ENCODE measurements at places on chromosomes 3 and 15.

DNA sequence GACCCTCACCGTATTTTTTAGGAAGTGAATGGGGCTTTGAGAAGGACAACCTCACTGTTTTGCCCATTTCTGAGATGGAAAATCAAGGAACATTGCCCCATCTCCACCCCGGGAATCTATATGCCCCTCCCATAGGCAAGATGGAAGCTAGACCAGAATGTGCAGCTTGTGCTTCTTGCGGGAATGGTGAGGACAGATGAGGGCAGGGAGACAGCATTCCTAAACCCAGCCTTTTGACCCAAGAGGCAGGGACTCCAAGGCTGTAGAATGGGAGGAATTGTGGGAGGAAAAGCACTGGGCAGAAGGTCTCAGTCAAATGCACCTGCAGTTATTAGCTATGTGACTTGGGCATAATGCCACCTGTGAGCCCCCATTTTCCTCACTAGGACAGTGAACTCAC, 66.9 kb downstream of the SMAD3 start:
- no peak for DNase-seq

DNA sequence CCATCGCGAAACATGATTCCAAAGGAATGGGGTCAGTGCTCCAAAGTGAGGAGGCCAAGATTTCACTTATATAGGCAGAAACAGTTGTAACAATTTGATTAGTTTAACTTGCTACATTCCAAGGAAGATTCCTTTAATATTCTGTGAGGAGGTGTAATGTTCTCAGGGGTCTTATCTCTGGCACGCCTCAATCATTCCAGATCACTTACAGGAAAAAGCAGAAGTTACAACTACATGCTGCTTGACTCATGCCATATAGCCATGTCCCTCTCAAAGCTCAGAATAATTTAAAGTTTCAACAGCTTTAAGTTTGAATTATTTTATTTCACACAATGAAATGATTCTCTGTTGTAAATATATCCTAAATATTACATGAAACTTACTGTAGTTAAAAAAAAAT, 3.5 kb upstream of the FYTTD1 start:
- DNase-seq: no peak

GRCh38 chr3:21170964-21171363, 580.0 kb downstream of the ZNF385D start:
- DNase-seq: peak; percentile 34

DNA sequence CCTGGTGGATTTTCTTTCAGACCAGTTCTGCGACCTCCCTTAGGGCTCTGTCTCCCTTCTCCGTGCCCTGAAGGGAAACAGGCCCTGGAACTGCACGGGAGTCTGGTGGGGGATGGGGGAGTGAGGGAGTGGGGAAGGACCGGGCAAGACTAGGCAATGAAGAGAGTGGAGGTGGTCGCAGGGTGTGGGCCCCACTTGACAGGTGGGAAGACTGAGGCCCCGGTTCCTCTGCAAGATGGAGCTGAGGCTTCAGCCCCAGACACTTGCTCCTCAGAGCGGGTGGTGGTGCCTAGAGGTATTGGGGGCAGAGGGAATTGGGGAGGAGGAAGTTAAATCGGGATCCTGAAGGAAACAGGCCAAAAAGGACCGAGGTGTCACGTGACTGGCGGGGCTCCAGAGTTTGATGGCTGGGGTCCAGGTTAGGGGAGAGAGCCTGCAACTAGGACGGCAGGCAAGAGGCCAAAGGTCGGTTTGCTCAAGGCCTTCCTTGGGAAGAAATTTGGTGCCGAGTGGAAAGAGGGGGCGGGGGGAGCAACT, 597 bp upstream of the CAMK1 start:
- no peak for DNase-seq

- no peak for DNase-seq
These were observed 22.7 kb upstream of the CHL1 start for GRCh38 chr3:173886-174285.

DNA sequence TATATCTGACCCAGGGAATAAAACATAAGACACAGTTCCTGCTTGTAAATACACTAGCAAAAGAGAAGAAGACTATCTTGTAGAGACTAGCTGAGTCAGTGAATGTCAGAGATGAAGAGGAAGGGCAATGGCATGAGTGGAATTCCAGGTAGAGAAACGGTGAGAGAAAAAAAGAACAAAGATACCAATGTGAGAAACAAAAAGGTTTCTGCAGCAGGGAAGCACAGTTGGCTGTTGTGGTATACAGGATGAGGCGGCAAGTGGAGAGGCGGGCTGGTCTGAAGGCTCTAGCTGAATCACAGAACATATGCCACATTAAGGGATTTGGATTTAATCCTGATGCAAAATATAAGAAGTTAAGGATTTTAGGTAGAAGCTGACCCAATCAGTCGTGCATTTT, 17.1 kb upstream of the TASOR start:
- DNase-seq: no peak

GRCh38 chr15:25877681-25878080, 14.6 kb upstream of the ATP10A start:
- no peak for DNase-seq

DNA sequence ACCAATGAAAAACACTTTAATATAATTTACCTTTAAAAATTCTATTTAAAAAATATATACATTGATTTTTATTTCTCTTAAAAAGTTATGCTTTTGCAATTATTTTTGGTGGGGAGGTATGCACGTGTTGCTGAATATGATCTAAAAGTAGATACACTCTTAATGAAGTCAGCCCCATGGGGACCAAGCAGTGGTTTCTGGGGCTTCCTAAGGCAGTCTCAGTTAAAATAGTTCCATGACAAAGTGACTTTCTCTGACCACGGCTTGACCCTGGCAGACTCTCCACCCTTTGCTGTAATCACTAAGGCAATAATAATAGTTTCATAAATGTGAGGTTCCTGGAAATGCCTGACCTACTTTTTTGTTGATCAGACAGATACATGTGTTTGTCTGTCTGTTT, 50.4 kb downstream of the CCR4 start:
- DNase-seq: no peak

DNA sequence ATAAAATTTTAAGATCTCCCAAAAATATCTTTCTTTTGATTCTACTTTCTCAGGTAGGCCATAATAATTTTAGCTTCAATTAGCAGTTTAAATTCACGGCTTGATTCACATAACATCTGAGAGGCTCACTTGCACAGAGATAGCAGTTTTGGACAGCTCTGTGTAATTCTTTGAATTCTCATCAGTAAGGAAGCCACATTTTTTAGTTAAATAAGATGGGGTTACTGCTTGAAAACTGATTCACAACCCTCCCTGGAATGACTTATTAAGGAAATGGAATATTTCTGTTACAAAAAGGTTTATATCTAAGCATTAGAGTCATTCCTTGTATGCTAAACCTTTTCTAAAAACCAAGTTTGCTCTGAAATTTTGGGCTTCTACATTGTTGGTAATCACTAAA, 212.7 kb downstream of the ALCAM start:
- DNase-seq: no peak

- DNase-seq: no peak
These were observed 89.1 kb downstream of the TPRG1 start for GRCh38 chr3:189260556-189261493.

DNA sequence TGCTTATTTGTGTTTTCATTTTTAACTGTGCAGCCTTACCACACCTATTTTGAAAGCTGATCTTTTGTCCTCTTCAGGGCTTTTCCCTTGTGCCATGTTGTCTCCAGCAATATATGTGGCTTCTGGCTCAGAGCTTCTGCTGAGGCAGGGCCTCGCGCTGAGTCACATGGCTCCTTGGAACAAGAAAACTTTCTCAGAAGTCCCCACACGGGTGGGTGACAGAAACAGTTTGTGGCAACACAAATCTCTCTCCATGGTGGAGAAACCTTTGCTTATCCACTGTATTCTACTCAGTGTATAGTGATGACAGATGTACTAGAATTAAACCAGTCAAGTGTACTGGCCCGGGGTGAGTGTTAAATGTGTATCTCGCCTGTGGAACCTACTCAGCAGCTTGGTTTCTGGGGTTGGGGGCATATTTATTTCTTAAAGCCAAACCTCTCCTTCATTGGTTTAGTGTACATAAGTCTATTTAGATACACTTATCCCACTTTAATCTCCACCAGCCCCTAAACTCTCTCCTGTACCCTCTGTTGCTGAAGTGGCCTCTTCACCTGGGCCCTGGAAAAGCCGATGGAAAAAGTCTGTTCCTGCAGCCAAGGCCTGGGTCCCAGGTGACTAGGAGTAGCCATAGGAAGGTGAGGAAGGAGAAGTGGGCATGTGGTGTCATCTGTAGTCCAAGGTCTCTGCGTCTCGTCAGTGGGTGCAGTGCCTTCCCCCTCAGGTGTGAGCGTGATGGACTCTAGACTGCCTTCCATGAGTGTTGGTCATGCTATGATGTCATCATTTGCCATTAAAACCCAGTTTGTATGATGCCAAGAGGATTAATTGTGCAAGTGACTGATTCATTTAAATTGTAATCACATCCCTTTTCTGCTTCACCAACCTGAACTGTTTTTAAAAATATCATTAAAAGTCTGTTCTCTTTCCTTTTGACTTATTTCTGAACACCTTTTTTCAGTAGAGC, 3.2 kb upstream of the FBXL22 start:
- DNase-seq: peak; percentile 29

DNA sequence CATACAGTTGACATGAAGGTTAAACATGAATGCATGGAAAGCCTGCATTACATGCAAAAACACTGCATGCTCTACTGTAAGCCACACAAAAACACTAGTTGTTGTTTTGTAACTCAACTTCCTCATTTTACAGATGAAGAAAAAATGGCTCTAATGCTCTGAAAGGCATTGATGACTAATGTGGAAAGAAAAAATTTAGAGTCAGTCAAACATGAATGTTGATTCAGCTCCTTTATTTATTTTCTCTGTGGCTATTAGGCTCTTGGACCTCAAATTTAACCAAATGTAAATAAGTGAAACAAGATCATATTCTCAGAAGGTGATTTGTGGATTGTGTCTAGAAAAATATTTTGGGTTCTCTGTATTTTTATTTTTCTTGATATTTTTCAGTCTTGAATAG, 336.7 kb upstream of the ZNF717 start:
- no peak for DNase-seq

GRCh38 chr3:15069441-15069840, 4.3 kb upstream of the MRPS25 start:
- no peak for DNase-seq

- peak; percentile 30 for DNase-seq
These were observed 585 bp downstream of the CSK start for GRCh38 chr15:74782259-74783071.

GRCh38 chr3:187013159-187013716, 82.9 kb downstream of the ST6GAL1 start:
- DNase-seq: no peak

GRCh38 chr15:77993374-77993911, 84.1 kb downstream of the TBC1D2B start:
- DNase-seq: no peak

- DNase-seq: no peak
These were observed 478.7 kb downstream of the MFSD1 start for GRCh38 chr3:159280386-159281191.

DNA sequence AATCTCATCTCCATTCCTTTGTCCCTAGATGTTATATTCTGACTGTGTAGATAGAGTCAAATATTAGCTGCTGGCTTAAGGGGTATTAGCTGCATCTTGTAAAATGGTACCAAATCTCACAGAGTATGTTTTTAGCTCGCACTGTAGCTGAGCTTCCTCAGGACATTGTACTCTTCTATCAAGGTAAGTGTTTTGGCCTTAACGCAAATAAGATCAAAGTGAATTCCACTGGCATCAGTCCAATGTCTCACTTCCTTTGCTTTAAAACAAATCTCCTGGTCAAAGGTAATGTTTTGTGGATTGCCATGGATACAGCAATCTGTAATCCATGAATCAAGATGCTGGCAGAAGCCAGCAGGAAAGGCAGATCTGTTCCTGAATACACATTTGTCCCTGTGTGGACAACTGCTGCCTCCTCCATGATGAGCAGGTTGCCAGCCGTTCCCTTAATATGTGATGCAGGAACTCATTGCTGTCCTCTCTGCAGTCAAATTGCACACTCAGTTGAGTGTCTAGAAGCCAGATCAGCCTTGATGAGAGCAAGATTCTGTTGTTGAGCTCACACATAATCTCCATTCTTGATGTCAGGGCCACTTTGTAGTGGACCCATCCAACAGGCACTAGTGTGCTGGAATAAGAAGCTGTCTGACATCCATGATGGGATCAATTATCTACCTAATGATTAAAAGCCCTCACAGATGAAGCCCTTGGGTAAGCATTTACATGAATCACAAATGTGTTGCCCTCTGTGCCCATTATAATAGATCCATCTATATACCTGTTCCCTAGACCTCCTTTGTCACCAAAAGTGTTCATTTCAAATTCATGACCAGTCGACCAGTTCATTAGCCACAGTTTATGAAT, 96.6 kb upstream of the AGTR1 start:
- no peak for DNase-seq

- no peak for DNase-seq
These were observed 39.7 kb upstream of the SLC2A2 start for GRCh38 chr3:171066206-171066605.

- DNase-seq: no peak
These were observed 860.4 kb downstream of the ROBO1 start for GRCh38 chr3:78907367-78907766.

GRCh38 chr3:196662711-196663571, 23.4 kb downstream of the NRROS start:
- DNase-seq: no peak

- no peak for DNase-seq
These were observed 45.4 kb downstream of the COMMD2 start for GRCh38 chr3:149706905-149707304.

GRCh38 chr15:39946862-39947261, 12.9 kb downstream of the EIF2AK4 start:
- no peak for DNase-seq

GRCh38 chr3:154122912-154123559, 1.8 kb downstream of the ARHGEF26 start:
- no peak for DNase-seq

- peak; percentile 66 for DNase-seq
These were observed 1.4 kb upstream of the ZNF710 start for GRCh38 chr15:89999676-90000185.

GRCh38 chr3:140832883-140833282, 108.8 kb upstream of the SLC25A36 start:
- no peak for DNase-seq

DNA sequence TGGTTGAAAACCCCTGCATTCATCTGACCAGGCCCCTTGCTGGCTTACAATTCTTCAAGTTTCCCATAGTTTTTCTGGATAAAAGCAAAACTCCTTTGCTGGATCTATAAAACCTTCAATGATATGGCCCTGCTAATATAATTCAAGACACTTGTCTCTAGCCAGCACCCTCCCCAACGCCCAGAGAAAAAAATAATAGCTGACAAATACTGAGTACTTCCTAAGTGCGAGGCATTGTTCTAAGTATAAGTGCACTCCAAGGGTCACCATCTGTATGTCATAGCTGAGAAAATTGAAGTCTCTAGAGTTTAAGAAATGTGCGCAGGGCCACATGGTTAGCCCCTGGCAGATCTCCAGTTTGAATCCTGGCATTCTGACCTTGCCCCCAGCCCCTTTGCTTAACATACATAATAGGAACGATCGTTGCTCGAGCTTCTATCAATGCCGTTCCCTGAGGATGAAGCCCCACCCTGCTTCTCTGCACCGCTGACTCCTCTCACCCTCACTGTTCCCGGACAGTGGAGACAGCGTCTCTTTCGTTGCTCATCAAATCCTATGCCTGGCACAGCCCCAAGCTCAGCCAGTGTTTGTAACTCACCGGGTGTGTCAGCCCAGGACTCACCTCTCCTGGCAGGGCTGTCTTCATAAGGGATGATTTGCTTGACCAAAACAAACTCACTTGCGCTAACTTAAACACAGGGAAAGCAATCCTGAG, 377.1 kb upstream of the PROK2 start:
- peak; percentile 32 for DNase-seq

GRCh38 chr3:10757021-10757820, 58.8 kb upstream of the SLC6A11 start:
- DNase-seq: peak; percentile 29

- peak; percentile 20 for DNase-seq
These were observed 3.5 kb downstream of the CCK start for GRCh38 chr3:42262525-42262924.

All from RKO (cell line).